ENCODE measurements at places on chromosomes 5 and 9. TPM values are rescaled to one million over a fixed set of nuclear protein-coding genes. Genes with fewer than 3 reads are reported as not detected.

DNA sequence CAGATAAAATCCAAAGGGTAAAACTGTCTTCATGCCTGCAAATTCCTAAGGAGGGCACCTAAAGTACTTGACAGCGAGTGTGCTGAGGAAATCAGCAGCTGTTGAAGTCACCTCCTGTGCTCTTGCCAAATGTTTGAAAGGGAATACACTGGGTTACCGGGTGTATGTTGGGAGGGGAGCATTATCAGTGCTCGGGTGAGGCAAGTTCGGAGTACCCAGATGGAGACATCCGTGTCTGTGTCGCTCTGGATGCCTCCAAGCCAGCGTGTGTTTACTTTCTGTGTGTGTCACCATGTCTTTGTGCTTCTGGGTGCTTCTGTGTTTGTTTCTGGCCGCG, 727 bp upstream of the ADRB2 start:
- DNase-seq, result no peak

DNA sequence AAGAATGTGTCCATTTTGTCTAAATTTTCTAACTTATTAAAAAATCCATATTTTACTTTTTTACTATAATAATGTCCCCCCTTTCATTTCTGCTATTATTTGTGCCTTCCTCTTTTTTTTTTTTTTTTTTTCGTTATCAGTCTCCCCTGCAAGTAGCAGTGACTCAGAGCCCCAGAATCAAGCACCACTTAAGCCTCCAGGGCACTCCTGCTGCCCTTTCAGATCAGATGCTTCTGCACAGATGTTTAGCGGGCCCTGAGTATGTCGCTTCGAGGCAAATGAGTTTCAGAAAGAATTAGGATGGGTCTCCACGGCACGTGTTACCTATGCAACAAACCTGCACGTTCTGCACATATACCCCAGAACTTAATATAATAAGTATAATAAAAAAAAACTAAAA, 11.7 kb downstream of the MED7 start:
- no peak for DNase-seq

- DNase-seq, result no peak
These were observed 398.2 kb downstream of the NFIB start for GRCh38 chr9:13915591-13916301.

The SLC36A3 gene
- not detected for polyA plus RNA-seq

The LAMC3 gene
- polyA plus RNA-seq, result not detected

The NEURL1B gene
- 0.43 TPM for polyA plus RNA-seq
